Caco-2 (cell line): ENCODE measurements at places on chromosomes 2 and 18. TPM values are rescaled to one million over a fixed set of nuclear protein-coding genes. Genes with fewer than 3 reads are reported as not detected.
A peak's percentile ranks its signal among the peaks of the same experiment; 100 is the strongest.

The CNDP1 gene
- total RNA-seq = 0.48 TPM in 1 of 2 replicates, not detected in the other

GRCh38 chr2:62363166-62363565, 142.8 kb downstream of the TMEM17 start:
- no peak for DNase-seq

DNA sequence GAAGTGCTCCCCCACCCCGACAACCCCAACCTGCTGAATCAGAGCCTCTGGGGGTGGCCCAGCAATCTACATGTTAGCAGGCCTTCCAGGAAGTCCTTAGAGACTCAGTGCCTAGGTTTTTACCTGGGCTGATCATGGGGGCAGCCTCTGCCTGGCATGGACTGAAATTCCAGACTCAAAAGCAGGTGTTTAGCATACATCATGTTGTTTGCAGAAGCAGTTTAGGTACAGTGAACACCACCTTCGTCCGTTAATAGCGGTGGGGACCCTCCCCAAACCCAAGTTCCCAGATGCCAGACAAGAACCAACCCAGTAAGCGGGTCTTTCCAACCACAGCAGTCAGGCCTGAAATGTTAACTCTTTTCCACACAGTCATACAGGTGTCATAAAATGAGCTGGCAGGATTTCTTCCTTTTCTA, 26.4 kb upstream of the GALR1 start:
- no peak for DNase-seq

- no peak for DNase-seq
Observed at GRCh38 chr2:16198166-16198912, 258.0 kb downstream of the MYCN start.

- no peak for DNase-seq
Observed at GRCh38 chr2:239937866-239938640, 87.1 kb downstream of the NDUFA10 start.

DNA sequence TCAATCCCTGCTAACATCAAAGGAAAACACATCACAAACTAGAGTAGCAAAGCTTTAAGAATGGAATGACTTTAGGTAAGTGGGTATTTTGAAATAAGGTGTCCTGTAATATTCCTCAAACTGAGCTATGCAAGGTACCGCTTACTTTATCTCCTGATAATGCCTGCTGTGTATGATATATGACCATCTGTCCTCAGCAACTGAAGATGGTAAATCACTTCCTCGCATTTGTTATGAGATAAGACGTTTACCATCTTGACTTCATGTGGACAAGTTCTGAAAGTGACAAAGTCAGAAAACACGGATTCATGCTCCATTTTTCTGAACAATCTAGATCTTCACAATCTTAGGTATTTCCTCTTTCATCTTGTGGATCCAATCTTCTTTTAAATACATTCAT, 49.3 kb upstream of the PTPRM start:
- DNase-seq = no peak

DNA sequence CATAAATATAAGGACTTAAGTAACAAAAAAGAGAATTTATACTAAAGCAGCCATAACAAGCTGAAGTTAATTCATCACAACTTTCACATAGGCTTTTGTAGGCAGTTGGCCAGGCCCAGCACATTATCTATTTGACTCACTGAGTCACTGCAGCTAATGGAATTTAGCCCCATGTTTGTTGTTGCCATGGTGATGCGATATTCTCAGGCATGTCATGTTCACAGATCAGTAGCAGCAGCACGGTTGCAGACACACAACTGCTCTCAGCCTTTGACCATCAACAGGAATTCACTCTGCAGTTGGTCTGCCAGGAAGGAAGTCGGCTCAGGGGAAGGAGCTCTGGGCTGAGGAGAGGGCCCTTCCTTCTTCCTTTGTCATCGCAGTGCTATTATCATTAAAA, 639.8 kb downstream of the TMEM182 start:
- DNase-seq = peak; percentile 55

GRCh38 chr2:158413581-158413980, 43.0 kb downstream of the CCDC148 start:
- no peak for DNase-seq

GRCh38 chr2:167187978-167188967, 300.0 kb downstream of the XIRP2 start:
- no peak for DNase-seq

GRCh38 chr2:15764683-15765011, 173.0 kb downstream of the DDX1 start:
- no peak for DNase-seq

GRCh38 chr2:7018282-7018701, 101.1 kb downstream of the RNF144A start:
- no peak for DNase-seq

DNA sequence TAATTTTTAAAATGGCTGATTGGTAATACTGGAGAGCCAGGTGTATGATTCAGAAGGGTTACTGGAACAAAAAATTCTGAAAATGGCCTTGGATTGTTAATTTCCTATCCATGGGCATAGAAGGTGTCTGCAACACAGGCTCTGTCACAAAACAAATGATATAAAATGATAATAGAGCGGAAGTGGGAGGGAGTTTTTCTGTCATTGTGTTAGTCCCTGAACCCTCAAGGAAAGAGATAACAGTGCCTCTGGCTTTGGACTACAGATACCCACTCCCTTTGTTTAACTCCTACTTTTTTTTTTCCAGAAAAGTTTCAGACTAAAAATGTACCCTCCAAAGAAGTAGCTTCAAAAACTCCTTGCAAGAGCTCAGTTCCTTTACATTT, 28.0 kb upstream of the YES1 start:
- no peak for DNase-seq
